Hippocampal formation (tissue), 2 donors: ENCODE measurements at places on chromosomes 16 and 17.

GRCh38 chr17:6660805-6661463 is 9.4 kb downstream of the C17orf100 start:
- DNase-seq = no peak

DNA sequence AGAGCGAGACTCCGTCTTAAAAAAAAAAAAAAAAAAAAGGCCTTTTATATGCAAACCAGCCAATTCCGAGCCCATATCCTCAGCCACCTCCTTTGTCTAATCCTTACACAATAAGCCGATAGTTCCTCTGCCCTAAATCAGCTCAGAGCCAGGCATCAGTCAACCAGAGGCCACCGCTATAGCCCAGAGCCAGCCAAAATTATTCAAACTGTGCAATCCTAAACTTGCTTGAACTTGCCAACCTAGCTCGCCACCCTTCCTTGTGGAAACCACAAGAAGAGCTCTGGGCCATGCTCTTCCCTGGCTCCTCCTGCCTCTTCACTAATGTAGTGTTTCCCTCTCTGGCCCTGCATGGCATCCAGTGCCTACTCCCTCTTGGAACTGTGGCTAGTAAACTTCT is 17.7 kb downstream of the ITGAL start:
- no peak for DNase-seq

GRCh38 chr17:58391302-58391984 is 25.9 kb downstream of the RNF43 start:
- no peak for DNase-seq

DNA sequence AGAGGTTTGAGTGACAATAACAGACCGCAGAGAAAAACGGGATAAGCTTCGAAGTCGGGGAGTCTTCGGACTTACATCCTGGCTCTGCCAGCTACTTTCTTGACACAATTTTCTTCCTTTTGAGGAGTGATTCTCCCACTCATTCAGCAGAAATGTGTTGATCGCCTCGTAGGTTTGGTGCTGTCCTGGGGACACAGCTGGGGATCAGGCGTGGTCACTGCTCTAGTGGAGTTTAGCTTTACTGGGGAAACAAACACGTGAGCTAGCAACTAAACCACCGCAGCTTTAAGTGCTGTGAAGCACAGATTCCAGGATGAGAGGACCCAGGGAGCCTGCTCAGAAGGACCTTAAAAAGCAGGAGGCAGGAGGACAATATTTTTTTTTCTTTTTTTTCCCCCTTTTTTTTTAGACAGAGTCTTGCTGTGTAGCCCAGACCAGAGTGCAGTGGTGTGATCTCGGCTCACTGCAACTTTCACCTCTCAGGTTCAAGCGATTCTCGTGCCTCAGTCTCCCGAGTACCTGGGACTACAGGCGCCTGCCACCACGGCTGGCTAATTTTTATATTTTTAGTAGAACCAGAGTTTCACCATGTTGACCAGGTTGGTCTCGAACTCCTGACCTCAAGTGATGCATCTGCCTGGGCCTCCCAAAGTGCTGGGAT is 858 bp downstream of the NUBP1 start:
- DNase-seq = no peak

GRCh38 chr16:70788668-70789594 is 12.0 kb downstream of the VAC14 start:
- peak; percentile 5 for DNase-seq

DNA sequence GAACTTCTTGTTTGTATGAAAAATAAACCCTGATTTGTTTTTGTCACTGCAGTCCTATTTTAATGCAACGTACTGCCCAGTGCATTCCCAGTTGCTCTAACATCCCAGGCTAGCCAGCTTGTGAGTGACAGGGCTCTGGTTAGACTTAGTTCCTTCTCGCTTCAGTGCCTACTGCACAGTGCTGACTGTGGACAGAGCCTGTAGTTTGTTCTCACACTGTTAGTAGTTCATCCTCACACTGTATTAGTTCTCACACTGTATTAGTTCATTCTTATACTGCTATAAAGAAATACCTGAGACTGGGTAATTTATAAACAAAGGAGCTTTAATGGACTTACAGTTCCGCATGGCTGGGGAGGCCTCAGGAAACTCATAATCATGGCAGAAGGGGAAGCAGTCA is 116.6 kb upstream of the SALL1 start:
- peak; percentile 56 for DNase-seq

DNA sequence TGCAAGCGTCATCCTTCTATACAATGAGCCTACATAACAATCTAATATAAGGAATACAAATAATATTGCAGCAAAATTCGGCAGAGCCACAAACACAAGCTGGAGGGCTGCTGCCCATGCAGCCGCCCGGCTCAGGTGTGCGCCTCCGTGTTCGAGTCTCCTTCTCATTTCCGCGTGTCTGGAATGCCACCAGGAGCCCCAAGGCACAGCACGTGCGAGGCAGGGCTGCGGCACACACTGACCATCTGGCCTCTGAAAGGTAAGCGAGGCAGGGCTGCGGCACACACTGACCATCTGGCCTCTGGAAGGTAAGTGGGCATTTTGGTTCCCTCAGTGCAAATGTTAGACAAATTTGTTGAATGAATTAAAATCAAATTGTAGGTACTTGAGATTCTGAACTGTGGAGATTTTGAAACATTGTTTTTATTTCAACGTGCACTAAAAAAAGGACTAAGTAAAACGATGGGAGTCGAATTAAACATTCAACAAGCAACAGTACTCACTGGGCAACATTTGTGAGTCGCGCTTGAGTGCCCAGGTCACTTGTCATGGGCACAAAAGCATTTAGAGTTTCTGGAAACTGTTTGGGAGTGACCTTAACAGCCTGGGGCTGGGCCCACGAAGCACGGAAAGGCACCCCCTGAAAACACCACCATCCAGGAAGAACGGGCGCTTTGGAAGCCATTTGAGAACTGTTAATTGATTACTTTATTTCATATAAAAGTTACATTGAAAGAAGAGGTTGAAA is 37.4 kb downstream of the ZDHHC7 start:
- DNase-seq = no peak

- DNase-seq = no peak
Measured at GRCh38 chr16:51392521-51393187, 241.6 kb upstream of the SALL1 start.
